ENCODE measurements at places on chromosomes 7 and 10.

- DNase-seq: no peak
Measured at GRCh38 chr7:76515999-76516443, 5.7 kb downstream of the UPK3B start.

DNA sequence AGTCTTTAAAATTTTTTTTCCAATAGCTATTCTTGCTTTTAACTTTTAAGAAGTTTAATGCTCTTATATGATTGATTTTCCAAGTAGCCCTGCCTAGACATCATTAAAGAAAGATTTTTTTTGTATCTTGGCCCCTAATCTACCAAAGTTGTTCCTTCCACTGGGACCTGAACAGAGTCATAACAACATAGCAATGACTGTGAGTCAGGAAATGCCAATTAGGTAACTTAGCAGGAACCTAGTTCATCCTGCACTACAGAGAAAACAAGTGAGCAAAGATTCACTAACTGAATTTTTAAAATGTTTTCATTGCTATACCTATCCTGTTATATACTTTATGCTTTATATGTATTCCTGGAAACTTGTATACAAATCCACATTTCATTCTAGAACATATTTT is 284.7 kb downstream of the BICC1 start:
- DNase-seq: no peak

DNA sequence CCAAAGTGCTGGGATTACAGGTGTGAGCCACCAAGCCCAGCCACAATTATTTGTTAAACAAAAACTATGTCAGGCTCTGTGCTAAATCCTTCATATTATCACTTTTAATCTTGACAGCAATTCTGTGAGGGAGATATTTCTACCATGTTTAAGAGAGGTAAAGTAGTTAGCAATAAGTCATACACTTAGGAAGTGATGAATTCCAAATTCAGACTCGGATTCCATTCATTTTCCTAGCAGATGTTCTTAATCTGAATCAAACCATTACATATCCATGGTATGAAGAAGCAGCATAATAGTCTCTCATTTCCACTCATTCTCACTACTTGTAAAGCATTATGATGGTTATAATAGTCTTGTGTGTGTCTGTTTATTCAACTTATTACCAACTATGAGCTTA is 2.9 kb upstream of the CD36 start:
- DNase-seq: no peak

GRCh38 chr10:82980321-82980720 is 1105.3 kb downstream of the NRG3 start:
- DNase-seq: no peak

GRCh38 chr10:96688789-96689188 is 31.5 kb downstream of the PIK3AP1 start:
- DNase-seq: peak; percentile 44

DNA sequence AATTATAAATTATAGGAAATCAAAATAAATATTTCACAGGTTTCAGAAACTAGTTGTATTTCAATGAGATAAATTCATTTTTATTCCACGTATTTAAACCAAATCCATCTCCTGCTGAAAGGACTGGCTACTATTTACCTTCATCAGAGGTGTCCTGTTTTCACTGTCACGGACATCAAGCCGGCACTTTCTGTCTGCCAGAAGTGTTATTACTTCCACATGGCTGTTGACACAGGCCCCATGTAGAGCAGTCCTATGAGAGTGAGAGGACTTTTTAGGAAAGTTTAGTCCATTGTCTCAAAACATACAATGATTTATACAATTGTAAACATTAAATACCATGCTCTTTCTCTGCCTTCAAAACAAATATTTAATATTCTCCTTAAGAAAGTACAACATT is 100.4 kb upstream of the ACBD5 start:
- DNase-seq: no peak

DNA sequence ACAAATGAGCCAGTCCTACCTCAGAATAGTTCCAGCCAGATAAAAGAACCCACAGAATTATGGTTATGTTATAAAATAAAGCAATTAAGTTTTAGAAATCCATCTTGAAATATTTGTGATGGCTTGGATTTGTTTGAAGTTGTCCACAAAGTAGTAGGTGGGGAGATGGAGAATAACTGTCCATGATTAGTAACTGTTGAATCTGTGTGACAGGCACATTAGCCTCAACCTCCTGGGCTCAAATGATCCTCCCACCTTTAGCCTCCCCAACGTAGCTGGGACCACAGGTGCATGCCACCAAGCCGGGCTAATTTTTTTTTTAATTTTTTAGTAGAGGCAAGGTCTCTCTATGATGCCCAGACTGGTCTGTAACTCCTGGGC is 10.1 kb downstream of the HNRNPF start:
- no peak for DNase-seq

GRCh38 chr10:60096761-60097513 is 190.6 kb upstream of the CCDC6 start:
- DNase-seq: no peak

DNA sequence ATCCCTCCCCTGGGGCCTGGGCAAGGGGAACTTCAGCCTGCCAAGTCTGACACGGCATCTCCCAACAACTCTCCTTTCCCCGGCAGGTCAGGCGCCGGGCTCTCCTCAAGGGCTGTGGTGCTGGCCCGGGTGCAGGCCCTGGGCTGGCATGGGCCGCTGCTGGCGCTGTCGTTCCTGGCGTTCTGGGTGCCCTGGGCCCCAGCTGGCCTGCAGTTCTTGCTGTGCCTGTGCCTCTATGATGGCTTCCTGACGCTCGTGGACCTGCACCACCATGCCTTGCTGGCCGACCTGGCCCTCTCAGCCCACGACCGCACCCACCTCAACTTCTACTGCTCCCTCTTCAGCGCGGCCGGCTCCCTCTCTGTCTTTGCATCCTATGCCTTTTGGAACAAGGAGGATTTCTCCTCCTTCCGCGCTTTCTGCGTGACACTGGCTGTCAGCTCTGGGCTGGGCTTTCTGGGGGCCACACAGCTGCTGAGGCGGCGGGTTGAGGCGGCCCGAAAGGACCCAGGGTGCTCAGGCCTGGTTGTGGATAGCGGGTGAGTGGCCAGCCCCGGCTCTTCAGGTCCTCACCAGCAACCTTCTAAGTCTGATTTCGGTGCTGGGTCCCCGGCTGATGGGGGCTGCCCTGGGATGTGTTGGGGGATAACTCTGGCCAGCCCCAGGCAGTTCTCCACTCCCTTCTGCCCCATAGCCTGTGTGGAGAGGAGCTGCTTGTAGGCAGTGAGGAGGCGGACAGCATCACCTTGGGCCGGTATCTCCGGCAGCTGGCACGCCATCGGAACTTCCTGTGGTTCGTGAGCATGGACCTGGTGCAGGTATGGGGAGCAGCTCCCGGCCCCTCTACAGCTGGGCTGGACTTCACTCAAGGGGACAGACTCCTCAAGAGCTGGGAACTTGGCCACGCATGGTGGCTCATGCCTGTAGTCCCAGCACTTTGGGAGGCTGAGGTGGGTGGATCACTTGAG is 19.5 kb upstream of the C10orf95 start:
- no peak for DNase-seq

- DNase-seq: no peak
Measured at GRCh38 chr7:132805766-132806165, 229.5 kb upstream of the PLXNA4 start.

DNA sequence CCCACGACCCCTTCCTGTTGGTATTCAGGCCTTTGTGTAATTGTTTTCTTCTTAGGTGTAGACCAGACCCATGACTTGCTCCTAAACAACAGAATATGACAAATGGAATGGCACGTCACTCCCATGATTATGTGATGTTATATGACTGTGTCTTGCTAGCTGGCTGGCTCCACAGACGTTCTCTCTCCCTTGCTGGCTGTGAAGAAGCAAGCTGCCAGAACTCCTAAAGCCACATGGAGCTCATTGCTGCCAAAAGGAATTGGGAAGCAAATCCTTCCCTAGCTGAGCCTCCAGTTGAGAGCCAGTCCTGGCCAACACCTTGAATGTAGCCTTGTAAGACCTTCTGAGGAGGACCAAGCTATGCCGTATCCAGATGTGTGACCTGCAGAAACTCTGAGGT is 74.2 kb downstream of the RAB18 start:
- no peak for DNase-seq

DNA sequence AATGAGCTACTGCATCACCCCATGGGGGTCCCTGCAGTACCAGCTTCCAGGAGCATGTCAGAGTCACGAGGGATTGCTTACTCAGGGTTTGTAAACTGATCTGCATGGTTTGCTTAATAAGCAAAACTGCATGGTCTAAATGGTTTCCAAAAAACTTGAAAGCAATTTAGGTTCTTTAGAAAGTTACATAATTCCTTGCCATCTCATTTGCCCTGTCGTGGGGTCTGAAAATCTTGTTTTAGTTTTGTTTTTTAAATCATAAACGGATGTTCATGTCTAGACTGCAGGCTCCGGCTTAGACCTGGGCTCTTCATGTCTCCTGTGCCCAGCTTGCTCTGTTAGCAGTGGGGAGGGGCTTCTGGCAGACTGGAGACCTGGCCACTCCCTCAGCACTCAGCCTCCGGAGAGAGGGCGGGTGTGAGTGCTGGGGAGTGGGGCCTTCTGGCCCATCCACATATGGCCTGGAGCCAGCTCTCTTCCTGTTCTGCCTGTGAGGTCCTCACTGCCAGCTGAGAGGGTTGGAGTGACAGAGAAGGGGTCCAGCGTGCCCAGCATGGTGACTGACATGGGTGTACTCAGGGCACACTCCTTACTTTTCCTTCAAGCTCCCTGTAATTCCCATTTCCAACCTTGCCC is 17.5 kb downstream of the PRF1 start:
- no peak for DNase-seq

GRCh38 chr7:88046839-88047573 is 113.0 kb downstream of the ADAM22 start:
- DNase-seq: no peak

All from GF-D8 (cell line).